OCI-LY7 (cell line): ENCODE measurements at places on chromosomes 1 and 21.
A peak's percentile ranks its signal among the peaks of the same experiment; 100 is the strongest.

GRCh38 chr1:53754484-53755312, 15.7 kb upstream of the GLIS1 start:
- peak; percentile 47 for DNase-seq

- no peak for DNase-seq
These were observed 430.5 kb downstream of the MRPL39 start for GRCh38 chr21:25176637-25177412.

DNA sequence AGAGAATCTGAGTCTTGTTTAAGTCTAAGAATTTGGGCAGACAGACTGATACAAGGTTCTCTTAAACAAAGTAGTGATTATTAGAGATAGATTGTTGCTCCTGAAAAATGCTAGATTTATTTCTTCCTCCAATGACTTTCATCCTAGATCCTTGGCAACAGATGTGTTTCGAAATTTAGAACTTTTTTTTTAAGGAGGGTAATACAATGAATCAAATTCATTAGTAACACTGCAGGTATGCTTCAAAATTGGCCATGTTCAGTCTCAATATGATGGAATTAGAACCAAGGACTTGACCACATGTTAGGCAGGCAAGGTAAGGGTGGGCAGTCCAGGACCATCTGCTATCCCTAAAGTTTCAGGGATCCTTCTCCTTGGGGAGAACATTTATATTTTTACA, 4.5 kb upstream of the LCE1F start:
- no peak for DNase-seq

- DNase-seq: no peak
These were observed 833.3 kb upstream of the PRMT6 start for GRCh38 chr1:106223213-106223612.

DNA sequence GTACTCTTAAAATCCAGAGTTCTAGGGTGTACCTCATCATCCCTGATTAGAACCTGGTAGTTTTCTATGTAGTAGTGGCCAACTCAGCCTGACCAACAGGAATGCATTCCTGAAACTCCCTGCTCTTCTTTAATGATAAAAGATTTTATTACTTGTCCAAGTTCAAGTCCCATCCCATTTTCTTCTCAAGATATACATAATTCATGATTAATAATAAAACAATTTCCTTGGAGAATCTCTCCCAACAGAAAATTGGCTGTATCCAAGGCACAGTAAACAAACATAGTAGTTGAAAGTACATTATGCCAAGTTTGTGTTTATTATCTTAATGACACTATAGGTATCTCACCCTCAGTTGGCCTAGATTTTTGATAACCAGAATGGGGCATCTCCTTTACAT, 714.1 kb upstream of the ADAMTS5 start:
- DNase-seq: no peak

GRCh38 chr1:247966532-247967204, 1.6 kb downstream of the OR2AK2 start:
- DNase-seq: no peak

DNA sequence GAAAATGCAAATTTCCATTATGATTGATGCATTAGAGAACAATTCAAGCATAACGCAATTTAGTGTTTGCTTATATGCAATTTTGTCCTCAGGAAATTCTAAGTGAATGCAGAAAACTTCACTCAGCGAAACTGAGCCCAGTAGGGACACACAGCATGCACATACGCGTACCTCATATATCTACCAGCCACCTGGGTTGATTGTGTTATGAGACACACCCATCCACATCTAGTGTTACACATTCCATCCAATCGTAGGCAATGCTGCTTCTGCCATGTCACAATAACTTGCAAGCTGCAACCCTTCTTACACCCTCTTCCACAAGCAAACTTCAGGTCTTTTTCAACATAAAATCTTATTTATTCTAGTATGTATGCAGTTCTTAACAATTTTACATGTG, 312.9 kb downstream of the HHAT start:
- DNase-seq: no peak

DNA sequence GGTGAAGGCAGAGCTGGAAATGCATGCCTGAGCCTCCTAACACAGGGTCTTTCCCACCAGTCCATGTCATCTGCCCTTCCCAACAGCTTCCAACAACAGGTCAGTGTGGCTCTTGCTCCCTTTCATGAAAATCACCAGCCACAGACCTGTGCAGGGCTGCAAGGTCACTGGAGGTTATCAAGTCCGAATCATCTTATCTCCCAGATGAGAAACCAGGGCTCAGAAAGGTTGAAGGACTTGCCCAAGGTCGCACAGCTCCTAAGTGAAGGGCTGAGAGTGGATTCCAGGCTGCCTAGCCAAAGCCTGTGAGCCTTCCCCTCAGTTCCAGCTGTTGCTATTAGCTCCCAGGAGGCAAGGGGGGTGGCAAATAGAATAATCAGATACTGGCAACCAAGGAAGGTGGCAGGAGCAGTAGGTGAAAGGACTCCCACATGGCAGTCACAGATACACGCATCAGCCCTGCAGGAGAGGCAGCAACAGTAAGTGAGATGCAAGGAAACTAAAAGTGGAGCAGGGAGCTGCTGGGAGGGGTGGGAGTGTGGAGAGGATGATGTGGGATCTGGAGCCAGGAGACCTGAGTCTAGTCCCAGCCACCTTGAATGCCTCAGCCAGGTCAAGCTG, 74.2 kb downstream of the SSBP3 start:
- no peak for DNase-seq

GRCh38 chr1:102174259-102174863, 177.6 kb upstream of the OLFM3 start:
- DNase-seq: peak; percentile 26

- no peak for DNase-seq
These were observed 6.7 kb downstream of the POFUT2 start for GRCh38 chr21:45280969-45281368.

DNA sequence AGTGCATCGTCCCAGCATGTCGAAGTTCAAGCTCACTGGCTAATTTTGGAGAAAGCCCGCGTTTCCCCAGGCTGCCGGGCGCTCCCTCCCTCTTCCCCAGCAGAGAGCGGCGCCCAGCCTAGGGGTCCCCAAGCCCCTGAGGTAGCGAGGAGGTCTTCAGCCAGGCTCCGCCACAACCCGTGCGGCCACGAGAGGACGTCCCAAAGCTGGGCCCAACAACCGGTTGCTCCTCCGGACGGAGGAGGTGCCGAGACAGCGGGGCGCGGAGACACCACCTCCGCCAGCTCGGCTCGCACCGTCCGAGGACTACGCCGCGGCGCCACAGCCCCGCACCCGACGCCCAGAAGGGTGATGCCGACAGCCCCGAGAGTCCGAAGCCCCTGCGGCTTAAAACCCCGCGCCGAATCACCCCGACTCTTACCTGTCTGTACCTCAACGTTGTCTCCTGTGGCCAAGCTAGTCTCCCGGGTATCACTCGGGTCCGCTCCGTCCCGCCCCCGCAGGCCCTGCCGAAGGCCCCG, at the start of gene DENND2C:
Gene DENND2C (minus strand): TSS at position 488 of the 521 bp plus-strand sequence. CDS start 44,065 bp downstream, outside the sequence.
- peak; percentile 61 for DNase-seq
